ENCODE measurements at places on chromosomes 11 and 22.

- DNase-seq: peak; percentile 51
Observed at GRCh38 chr11:75445315-75445953, 12.4 kb upstream of the KLHL35 start.

GRCh38 chr11:5713695-5714094, 22.6 kb upstream of the OR56B1 start:
- no peak for DNase-seq

GRCh38 chr11:122682464-122682863, 26.9 kb downstream of the UBASH3B start:
- no peak for DNase-seq

DNA sequence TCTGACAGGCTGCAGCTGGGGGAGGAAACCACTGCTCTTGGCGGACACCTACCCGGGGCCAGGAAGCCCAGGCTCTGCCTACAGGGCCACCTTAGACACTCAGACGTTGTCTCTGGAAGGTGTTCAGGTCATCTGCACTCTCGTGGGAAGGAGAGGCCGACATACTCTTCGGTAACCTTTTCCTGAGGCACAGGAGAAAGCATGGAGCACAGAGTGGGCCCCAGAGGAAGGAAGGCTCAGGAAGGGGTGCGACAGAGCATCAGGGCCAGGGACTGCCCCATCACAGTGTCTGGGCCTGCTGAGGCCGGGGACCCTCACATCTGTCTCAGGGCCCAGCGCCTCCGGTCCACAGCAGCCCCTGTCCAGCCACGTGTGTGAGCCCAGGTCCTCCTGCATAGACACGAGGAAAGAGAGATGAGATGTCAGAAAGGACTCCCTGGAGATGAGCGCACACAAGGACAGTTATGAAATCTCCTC, 18.2 kb upstream of the TUB start:
- DNase-seq: no peak

GRCh38 chr11:2664791-2665525, 34.8 kb downstream of the KCNQ1OT1 start:
- DNase-seq: no peak

- DNase-seq: peak; percentile 66
Observed at GRCh38 chr11:110490886-110491285, 61.1 kb downstream of the FDX1 start.

DNA sequence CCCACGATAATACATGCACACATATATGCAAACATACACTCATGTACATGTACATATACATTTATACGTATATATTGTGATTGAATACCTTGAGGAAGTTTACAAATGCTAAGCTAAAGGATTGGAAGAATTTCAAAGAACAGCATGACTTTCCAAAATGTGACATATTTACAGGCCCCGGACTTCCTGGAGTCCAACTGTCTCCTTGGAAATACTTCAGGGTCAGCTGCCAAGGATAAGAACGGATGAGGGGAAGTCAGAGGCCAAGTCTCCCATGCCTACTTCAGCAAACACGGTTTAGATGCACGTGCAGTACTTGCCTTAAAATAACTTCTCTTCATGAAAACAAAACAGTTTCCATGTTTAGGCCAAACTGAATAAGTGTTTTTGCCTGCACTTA, 213.6 kb downstream of the DYNC2H1 start:
- no peak for DNase-seq

GRCh38 chr22:17921871-17922821, 102.2 kb downstream of the MICAL3 start:
- no peak for DNase-seq

- no peak for DNase-seq
Observed at GRCh38 chr11:3147257-3147619, 17.9 kb downstream of the OSBPL5 start.

- DNase-seq: no peak
Observed at GRCh38 chr22:21714059-21714770, 21.4 kb downstream of the YPEL1 start.

DNA sequence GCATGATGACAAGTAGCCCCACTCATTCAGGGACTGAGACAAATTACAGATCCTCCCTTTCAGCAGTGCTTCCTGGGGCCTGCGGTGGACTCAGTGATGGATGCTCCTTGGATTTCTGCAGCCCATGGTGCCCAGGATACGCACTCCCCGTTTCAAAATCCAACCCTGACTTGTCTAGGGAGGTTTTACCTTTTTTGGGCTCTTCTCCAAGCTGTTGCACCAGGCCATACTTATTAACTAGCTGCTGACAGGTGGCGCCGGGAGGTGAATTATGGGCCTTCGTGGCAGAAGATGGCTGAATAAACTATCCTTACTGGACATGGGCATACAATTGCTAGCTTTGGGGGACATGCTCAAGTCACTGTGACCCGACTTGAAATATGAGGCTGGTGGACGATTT, 324.3 kb upstream of the SYN3 start:
- no peak for DNase-seq

DNA sequence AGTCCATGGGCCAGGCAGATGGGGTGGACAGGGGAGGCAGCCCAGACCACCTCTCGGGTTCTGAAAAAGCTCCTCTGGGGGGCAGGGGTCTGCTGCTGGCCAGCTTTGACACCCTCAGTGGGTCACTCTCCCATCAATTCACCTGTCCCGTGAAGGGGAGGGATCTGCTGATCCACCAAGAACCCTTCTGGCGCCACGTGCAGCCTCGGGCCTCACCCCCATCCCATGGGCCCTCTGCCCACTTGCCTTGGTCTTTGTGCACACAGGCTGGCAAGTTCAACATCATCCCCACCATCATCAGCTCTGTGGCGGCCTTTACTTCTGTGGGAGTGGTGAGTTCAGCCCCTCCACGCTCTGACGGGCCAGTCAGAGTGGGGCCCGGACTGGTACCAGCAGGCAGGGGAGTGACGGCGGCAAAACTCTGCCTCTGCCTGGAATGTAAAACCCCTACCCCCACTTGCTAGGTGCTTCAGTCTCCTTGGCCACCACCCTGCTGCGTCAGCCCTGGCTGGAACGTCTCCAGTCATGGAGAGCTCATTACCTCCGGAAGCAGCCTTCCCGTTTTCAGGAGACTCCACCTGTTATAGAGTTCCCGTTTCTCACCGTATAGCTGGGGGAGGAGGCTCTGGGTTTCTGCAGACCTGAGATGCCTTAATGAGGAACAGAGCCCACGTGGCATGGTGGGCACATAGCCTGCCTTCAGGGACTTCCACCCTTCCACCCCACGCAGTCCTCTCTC, 12.7 kb downstream of the PRG3 start:
- no peak for DNase-seq

DNA sequence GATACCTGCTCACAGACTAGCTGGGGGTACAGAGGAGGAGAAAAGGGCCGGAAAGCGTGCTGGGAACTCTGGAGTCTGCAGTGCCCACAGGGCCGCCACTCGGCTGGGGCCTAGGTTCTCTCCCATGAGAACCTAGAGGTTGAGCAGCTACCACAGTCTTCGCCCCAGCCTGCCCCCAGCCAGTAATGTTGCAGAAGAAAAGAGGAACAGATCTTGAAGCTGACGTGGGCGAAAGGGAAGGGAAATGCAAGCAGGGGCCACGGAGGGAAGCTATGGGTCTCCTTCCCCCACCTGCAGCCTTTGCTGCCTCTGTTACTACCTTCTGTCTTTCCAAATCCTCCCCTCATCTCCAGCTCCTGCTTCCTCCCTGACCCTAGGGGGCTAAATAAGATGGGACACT, 28.8 kb upstream of the P2RY2 start:
- no peak for DNase-seq

- DNase-seq: no peak
Observed at GRCh38 chr11:1928470-1928890, 9.0 kb downstream of the TNNT3 start.

GRCh38 chr11:109960831-109961230, 132.4 kb upstream of the ZC3H12C start:
- peak; percentile 71 for DNase-seq

- DNase-seq: no peak
Observed at GRCh38 chr11:128985880-128986279, 43.2 kb upstream of the TP53AIP1 start.

GRCh38 chr11:534396-535209, 773 bp downstream of the HRAS start:
- no peak for DNase-seq

Measured in fibroblast of skin of right quadriceps (primary cell).